ENCODE measurements at places on chromosomes 12 and 14.

GRCh38 chr12:120264904-120265472, 542 bp downstream of the PXN start:
- DNase-seq, result no peak

DNA sequence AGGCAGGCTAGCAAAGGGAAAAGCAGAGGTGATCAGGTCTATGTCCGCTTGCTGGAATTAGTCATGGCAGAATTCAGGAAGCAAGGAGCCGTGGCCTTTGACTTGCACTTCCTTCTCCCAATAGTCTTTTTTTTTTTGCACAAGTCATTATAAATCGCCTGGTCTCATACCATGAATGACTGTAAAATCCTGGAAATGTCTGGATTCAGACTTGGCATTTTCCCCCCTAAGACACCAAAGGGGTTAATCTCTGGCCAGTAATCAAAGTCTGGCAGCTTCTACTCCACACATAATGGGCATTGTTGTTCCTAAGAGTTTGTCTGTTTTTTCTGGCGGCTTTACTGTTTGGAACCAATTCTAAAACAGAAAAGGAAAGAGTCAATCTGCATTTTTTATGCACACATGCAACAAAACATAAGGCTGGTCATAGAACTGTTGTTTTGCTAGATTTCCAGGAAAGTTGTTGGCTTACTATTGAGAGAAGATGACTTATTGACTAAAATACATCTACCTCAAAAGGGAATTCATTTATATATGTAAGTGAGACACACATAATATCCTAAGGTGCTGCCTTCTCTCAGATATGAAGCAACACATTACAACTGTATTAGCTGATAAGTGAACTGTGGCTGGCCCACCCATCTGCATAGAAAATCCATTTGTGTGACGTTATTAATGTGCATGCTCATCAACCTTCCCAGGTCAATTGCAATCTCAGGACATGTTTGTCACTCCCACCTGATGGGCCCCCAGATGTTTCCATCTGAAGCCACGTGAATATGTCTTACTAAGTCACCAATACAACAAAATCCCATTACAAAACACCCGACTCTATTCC, 157.3 kb downstream of the BTG1 start:
- DNase-seq, result no peak

DNA sequence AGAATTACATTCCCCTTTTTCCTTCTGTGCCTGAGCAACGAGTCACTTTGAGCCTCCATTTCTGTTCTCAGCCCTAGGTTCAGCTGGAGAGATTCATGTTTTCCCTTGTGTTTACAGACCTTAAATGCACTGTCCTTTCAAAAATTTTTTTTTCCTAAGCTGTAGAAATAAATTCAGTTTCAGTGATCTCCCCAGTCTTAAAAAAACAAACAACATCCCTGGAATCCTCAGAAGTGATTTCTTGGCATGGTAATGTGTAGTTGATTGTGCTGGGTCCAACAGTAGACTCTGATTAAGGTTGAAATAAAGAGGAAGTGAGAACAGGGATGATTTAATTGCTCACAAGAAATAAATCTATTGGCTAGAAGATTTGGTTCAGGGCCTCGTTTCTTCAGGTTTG, 89.3 kb downstream of the NTN4 start:
- no peak for DNase-seq

- DNase-seq, result no peak
These were observed 8.0 kb downstream of the CLEC12B start for GRCh38 chr12:10018386-10018785.

GRCh38 chr14:68363466-68363842, 429.4 kb downstream of the ZFP36L1 start:
- DNase-seq, result no peak

DNA sequence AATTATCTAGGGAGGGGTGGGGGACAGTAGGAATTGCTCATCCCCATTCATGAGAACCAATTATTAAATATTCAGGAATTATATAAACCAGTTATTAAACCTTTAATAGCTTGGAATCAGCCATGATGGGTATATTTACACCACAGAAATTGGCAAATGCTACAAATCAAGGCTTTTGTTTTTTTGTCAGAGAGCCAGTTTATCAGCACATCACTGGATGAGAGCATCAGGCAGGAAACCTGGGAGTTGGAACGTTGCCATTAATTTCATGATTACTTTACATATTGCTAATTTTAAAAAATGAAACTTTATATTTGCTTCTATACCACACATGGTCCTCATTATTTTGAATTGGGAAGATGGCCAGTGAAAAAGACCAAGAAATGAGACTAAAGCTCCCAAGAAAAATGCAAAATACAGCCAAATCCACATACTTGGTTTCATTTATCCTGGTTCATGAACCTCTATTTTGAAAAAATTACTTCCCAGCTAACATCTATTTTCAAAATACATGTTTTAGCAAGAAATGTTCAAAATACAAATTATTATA, 48.4 kb downstream of the ATL1 start:
- no peak for DNase-seq
